ENCODE measurements at places on chromosomes 1 and 21.

DNA sequence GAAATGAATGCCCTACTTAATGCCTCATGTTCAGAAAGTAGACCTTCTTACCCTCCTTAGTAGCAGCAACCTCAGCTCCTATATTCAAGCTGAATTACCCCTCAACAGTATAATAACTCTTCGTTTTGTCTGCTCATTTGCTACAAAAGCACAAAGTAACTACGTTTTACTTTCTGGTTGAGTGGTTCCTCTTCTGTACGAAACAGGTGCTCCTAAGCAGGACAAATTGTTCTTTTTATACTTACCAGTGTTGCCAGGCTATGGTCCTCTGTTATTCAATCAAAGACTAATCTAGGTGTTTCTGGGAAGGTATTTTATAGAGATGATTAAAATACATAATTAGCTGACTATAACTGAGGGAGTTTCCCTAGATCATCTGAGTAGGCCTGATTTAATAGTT, 484.2 kb upstream of the ADAMTS5 start:
- no peak for DNase-seq

DNA sequence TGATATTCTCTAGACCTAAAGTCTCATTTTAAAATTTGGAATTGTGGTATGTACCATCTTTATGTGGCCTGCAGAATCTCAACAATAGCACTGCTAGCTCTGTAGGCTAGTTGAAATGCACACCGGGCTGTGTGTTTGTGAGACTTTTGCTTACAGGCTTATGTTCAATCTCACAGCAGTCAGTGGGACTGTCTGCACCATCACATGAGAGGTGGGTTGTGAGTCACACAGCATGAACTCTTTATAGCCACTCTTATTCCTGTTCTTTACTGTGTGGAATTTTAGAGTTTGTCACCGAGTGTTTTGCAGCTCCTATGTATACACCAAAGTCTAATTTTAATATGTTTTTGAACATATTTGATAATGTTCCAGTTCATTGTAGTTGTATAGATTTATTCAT, 74.6 kb downstream of the RASAL2 start:
- no peak for DNase-seq

DNA sequence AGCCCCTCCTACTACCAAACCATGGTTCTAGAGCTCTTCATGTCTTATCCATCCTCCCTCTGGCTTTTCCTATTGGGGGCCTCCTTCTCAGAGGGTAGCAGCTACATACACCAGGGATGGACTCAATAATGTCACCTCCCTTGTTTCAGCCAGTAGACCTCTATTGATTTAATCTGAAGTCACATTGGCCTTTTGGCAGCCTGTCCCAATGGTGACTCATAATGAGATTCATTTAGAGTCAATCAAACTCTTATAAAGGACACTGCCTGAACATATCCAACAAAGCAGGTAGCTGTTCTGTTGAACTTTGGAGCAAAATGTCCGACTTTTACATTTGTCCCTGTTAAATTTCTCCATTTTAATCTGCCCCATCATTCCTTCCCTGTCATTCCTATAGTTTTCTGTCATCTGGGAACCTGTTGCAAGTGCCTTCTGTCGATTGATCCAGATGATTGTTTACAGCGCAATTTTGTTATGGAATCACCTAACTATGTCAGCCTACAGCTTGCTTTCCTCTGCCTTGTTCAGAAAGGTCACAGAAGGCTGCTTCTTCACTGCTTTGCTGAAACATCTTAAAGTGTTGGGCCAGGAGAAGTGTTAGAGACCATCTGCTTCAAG, 105.9 kb downstream of the ETS2 start:
- DNase-seq = no peak

- no peak for DNase-seq
Observed at GRCh38 chr1:1237874-1238701, 6.1 kb downstream of the B3GALT6 start.
